ENCODE measurements at places on chromosomes 1 and 21.

DNA sequence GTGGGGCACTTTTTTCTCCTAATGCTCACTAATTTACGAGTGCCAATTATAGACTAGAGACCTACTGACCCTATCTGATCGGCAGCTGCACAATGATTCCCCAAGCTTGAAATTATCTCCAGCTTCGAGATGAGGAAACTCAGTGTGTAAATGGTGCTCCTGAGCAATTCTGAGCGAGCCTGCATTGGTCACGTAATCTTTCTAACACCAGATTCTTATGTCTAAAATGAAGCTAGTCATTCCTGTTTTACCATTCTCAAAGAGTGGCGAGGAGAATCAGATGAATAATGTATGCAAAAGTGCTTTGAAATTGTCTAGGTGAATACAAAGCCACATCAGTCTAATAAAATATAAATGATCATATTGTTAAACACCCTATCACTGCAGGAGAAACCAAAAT lies 318.1 kb upstream of the FAM78B start:
- DNase-seq, result no peak

DNA sequence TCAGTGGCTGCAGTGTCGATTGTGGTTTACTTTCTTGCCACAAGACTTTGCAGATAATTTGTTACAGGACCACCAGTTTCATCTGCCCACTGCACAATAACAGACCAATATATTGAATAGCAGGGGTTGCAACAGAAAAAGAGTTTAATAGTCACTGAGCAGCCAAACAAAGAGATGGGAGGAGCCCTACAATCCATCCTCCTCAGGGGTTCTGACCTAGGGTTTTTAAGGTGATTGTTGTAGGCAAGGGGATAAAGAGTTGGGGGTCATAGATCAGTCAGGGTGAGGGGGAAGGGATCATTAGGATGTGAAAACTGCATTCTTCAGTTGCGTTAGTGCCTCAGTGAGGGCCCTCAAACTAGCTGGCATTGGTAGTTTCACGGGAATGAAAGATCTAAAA lies 110.7 kb upstream of the OLFM3 start:
- no peak for DNase-seq

GRCh38 chr1:52792036-52792435 lies 50.5 kb upstream of the ZYG11A start:
- no peak for DNase-seq

GRCh38 chr21:21907271-21907670 lies 909.1 kb downstream of the NCAM2 start:
- DNase-seq, result no peak

GRCh38 chr1:199422206-199422605 lies 605.3 kb upstream of the NR5A2 start:
- DNase-seq, result no peak

DNA sequence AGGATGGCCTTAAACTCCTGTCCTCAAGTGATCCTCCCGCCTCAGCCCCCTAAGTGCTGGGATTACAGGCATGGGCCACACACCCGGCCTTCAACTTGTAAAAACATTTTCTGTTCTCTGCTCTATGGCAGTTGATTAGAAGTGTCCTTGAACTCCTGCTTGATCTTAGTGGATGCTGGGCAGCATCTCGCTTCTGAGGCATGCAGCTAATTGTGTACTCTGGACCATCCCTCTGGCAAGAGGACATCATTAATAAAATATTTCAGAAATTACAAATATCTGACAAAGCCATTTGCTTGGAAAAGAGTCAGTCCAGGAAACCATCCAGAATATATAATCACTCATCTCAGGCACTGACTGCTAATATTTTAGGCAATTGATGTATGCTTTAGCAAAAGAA lies 8.1 kb downstream of the NGF start:
- DNase-seq, result no peak

DNA sequence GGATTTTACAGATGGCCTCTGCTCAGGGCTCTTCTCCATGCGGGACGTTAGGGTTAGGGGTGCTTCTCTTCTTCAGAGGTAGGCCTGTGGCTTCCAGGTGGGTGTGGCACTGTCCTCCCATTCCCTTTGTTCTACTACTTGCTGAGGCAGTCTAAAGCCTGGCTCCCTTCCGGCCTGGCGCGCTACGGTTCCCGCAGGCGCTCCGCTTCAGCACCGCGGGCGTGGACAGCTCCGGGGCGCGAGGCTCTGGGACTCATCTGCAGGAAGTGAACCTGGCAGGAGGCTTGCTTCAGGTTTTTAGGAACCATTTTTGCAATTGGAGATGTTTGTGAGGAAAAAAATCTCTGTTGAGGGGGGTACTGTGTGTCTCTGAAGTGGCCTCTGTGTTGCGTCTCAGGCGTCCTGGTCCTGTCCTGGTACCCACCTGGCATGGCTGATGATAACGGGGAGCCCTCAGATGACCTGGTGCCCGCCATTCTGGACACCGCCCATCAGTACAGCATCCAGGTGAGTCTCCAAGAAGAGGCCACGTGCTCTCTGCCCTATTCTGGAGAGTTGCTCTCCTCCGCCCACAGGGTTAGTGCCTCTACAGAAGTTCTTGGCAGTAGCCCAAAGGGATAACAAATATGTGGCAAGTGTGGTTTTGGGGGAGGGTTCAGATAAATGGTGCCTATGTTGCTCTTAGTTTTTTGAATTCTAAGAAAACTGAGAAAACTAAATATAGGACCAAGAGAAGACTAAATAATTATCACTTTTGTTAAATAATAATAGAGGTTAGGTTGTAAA lies 1.9 kb downstream of the MANEAL start:
- peak; percentile 47 for DNase-seq

DNA sequence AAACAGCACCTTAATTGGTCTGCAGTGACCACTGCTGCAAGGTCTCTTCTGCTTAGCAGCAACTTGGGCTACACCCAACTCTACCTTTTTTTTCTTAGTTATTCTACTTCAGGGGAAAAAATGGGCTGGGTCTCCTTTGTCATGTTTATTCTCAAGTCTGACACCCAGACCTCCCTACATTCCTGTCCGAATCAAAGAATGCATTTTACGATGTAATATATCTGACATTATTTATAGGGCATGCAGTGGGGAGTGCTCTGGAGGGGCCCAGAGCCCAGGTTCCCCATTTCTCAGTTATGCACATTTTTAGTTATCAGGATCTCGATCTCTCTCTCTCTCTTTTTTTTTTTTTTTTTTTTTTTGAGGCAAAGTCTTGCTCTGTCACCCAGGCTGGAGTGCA lies 50.5 kb downstream of the OPTC start:
- DNase-seq, result no peak

DNA sequence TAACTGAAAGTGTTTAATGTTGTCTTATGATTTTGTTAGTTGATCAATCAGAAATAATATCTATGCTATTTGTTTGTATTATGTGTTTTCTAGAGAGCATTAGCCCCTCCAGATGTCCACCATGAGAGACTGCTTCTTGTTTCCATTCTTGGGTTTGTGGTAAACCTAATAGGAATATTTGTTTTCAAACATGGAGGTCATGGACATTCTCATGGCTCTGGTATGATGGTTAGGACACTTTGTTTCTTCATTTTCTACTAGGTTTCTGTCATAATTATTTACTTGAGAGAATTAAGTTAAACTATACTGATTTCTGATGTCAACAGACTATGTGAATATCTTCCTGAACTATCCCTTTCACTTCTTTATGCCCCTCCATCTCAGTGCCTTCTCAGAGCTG lies 16.1 kb downstream of the SLC30A7 start:
- no peak for DNase-seq
